Stimulated activated CD8-positive, alpha-beta memory T cell treated with anti-CD3 and anti-CD28 coated beads, Interleukin-4, amount 100 ng/mL, for 4 hours (primary cell): ENCODE measurements at places on chromosomes 7 and 10.

DNA sequence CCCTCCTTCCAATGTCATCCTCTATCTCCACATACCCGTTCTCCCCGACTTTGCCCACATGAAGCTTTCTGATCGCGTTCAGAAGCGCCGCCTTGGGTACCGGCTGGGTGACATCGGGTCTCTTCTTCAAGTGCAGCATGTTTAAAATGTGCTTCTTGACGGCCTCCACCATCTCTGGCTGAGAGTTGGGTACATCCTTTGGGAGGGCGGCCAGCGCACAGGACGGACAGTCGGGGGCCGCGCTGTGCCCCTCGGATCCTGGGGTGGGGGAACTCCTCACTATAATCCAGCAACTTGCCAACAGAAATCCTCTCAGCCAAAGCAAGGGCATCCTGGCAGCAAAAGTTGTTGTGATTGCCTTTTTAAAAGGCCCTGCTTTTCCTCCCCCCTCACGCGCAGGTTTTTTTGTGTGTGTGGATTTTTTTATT is 2.8 kb downstream of the INHBA start:
- no peak for DNase-seq

DNA sequence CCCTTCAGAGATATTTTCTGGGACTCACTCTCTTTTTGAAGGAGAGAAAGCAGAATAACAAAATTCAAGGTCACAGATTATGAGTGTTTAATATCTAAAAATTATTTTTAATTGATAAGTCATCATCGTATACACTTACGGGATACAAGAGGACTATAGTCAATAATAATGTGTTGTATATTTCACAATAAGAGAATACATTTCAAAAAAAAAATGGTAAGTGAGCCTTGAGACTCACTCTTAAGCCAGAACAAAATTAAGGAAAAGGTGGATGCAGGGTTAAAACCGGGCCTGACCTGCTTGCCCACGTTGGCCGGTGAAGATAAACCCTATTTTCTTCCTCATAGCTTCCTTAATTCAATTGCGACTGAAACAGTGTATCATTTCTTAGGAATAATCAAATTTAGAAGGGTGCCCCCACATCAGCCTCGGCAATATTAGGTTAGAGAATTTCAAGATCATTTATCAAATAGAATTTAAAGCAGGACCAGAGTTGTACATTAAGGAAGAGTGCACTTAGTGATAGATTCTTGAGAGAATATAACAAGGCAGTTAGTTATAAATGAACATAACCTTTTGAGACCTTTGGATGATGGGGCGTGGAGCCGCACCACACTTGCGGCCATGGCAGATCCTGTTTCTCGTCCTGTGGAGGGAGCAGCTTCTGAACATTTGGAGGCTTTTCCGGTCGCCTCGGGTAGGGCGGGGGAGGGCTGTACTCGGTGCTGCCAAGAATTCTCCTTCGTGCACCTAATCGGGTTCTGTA is 321.8 kb downstream of the PAXIP1 start:
- DNase-seq = no peak

DNA sequence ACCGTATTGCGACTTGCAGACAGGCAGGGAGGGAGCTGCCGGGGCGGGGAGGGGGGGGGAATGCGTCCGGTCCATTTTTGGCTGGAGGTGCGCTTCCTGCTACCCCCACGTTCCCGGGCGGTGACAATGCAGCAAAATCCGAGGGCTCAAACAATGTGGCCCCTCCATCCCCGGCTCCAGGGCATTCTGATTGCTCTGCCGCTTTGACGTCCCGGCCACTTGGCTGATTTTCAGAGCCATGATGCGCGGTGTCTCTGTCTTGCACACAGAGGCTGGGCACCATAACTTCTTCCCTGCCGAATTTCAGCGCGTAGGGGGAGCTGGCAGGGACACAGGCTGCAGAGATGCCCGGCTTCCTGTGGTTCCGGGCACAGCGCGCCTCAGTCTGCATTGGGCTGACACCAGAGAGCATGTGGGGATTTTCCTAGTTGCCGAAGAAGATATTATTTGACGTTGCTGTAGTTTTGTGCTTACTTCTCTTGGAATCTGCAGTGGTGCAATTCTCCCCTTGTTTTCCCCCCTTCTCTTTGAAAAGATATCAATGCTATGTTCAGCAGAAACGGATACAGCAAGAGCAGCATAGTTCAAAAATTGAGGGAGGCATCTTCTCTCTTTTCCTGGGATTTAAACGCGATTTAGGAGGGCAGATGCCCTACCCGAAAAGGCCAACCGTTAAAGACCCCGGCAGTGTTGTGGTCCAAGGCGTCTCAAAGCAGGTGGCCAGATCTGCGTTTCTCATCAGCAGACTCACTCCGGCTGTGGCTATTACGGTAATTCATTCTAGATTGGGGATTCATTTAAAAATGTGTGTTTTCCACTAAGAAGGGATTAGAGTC is 1.4 kb downstream of the HECW1 start:
- DNase-seq = no peak

DNA sequence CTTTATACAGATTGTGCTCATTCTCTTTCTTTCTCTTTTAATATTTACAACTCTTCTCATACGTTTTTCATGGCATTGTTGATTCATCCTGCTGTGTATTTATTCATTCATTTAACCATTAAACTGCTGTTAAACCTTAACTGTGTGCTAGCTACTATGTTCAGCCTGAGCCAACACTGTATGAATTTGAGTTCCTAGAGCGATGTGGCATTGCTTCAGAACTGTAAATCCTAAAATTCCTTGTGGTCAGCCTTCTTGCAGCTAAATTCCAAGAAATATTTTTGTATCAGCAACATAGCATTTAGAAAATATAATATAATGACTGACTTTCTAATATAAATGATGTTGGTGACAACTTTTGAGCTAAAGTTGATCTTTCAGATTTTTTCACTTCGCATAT is 184.7 kb upstream of the FZD1 start:
- DNase-seq = no peak

- no peak for DNase-seq
Observed at GRCh38 chr7:155721056-155721455, 76.6 kb downstream of the RBM33 start.

DNA sequence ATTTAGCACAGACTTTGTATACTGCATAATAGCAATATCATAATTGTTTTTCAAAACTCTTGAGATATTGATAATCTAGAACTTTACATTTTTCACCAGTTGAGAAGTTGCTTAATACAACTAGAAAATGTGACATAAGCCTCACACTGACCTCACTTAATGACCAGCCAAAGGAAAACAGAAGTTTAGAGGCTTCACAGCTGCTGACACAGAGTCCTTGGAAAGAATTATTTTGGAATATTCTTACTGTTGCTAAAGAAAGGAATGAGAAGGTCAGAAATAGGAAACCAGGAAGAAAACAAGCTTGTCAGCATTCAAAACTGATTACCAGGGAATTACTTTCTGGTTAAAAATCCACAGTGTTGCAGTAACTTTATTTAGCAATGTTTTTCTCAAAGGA is 35.5 kb upstream of the WASL start:
- DNase-seq = no peak

DNA sequence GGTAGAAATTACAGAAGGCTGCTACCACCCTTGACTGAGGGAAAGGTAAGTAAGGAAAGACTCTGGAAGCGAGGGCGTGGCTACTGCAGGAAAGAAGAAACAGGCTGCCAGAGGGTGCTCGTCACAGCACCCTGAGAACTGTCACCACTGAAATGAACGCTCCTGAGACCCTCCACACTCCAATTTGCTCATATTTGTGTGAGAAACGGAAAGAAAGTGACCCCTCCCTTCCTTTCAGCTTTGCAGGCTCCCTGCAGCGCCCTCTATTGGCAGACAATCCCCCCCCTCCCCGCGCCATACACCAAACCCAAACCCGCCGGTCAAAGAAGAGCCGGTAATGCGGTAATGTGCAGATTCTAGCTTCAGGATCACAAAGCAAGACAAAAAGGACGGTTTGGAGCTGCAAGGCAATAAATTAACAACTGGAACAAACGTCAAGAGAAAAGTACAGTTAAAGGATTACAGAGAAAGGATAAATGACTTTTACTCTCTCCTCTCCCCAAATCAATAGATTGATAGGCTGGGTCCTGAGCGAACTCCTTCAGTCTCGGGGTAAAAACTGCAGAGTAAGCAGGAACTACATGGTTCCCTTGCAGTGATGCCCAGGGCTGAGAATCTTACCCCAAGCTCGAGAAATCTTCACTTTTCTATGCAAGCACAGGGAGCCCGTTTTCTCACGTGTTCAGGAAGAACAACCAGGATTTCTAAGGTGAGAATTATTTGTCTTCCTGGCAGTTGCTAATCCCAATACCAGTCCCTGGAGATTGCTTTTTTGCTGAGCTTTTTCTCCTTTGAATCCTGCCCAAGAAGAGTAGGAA is 47.6 kb downstream of the STEAP1B start:
- DNase-seq = no peak

DNA sequence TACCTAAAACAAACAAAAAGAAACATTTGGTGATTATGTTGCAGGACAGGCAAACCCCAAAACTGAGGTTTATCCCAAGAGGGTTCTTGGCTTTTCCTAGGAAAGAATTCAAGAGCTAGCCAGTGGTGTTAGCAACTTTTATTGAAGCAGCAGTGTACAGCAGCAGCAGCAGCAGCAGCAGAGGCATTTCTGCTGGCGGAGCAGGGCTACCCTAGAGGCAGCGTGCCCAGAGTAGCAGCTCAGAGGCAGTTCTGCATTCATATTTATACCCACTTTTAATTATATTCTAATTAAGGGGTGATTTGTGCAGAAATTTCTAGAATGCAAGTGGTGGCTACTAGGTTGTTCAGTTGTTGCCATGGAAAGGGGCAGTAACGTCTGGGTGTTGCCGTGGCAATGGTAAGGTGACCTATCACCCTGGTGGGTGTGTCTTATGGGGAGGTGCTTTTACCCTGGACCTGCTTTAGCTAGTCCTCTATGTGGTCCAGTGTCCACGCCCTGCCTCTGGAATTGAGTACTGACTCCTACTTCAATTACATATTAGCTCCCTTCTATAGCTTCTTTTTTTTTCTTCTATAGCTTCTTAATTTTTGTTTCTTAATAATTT is 53.9 kb downstream of the VCL start:
- DNase-seq = no peak

DNA sequence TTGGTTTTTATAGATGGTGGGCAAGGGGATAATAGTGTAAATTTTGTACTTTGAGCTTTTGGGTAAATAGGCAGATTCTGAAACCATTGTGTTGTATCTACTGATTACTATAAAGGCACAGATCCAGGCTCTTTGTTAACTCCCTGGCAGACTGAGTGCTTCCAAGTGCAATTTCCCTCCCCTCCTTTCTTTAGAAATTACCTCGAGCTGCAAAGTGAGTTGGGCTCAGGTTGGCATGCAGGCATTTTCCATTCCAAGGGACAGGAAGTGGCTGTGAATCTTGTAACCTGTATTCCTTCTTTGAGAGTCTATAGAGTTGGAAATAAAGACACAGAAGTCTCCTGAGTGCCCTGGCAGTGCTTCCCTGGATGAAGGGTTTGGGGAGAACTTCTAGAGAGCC is 494.2 kb upstream of the GALNT17 start:
- no peak for DNase-seq

DNA sequence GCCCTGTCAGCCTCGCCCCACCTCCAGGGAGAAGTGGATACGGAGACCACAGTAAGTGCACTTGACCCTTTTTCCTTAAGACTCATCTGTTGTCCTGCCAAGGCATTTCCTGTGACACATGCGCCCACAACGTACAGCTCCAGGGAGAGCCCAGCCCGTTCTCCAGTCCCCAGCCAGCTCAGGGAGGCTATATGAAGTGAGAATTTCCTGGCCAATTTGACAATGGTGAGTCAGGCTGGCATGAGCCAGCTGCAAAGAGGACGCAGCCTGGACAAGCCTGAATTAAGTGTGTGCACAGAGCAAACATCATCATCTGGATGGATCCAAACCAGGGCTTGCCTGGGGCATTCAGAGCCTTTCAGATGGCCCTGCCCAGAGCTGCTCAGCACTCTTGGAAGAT is 244.8 kb downstream of the KCNMA1 start:
- no peak for DNase-seq
